ENCODE measurements at places on chromosomes 13 and 19.

- DNase-seq: no peak
Measured at GRCh38 chr19:10780368-10780767, 55.6 kb downstream of the TMED1 start.

DNA sequence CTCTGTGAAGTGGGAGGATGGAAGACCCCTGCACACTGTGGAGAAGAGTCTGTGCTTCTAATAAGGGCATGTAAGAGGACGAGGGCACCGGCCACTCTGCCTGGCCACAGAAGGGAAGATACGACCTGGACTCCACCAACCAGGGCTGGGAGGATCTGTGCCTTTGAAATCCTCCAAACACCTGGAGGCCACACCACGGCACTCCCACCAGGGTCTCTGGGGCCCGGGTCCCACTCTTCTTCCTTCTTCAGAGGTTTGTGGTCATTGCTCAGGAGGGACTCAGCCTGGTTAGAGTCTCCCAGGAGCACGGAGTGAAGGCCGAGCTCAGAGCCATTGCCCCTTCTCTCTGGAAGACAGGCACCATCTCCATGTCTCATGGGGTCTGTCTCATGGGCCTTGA, 42.0 kb downstream of the RAB20 start:
- no peak for DNase-seq

GRCh38 chr13:54852831-54853230, 1824.2 kb downstream of the OLFM4 start:
- DNase-seq: no peak

DNA sequence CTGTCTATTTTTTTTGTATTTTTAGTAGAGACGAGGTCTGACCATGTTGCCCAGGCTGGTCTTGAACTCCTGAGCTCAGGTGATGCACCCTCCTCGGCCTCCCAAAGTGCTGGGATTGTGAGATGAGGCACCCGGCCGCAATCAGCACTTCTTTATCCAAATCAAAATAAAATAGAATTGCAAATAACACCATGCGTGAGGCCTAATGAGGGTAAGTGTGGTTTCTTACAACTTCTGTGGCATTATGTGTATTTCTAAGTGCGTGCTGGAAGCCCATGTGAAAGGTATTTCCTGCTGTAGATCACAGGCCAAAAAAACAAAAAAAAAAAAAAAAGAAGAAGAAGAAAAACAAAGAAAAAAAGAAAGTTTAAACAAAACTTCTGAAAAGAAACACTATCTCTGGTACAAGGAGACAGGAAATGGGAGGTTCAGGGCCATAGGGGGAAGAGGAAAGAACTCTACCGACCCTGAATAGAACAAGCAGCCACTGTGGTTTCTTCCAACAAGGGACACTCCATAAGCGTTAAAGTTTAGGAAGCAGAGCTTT, 3.0 kb upstream of the GRAMD1A start:
- DNase-seq: peak; percentile 80

- no peak for DNase-seq
Measured at GRCh38 chr19:24057144-24057543, 29.8 kb upstream of the ZNF254 start.

DNA sequence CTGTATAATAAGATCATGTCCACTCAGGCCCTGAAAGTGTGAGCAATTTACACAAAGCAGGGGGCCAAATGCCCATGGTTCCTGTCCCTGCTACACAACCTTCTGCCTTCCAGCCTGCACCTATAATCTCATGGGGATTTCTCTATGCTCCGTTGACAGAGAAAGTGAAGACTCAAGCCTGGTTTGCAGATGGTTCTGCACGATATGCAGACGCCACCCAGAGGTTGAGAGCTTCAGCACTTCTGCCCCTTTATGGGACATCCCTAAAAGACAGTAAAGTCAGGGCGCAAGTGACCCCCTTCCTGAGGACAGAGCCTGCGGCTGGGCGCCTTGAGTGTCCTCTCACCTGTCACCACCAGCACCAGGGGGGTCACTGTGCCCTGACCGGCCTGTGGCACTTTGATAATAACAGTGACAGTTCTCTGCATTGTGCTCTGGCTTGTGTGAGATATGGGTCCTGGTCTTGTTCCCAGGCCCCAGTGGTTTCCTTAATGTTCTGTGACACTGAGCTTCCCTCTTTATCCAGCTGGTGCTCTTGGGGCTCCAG, 15.1 kb downstream of the LILRA5 start:
- no peak for DNase-seq

- DNase-seq: no peak
Measured at GRCh38 chr19:38679839-38680238, 32.4 kb downstream of the ACTN4 start.
